ENCODE measurements at places on chromosomes 5 and 9.

GRCh38 chr9:35306283-35306682 is 144.5 kb downstream of the UNC13B start:
- DNase-seq: no peak

- peak; percentile 23 for DNase-seq
Measured at GRCh38 chr9:123637606-123637944, 281.6 kb downstream of the CRB2 start.

DNA sequence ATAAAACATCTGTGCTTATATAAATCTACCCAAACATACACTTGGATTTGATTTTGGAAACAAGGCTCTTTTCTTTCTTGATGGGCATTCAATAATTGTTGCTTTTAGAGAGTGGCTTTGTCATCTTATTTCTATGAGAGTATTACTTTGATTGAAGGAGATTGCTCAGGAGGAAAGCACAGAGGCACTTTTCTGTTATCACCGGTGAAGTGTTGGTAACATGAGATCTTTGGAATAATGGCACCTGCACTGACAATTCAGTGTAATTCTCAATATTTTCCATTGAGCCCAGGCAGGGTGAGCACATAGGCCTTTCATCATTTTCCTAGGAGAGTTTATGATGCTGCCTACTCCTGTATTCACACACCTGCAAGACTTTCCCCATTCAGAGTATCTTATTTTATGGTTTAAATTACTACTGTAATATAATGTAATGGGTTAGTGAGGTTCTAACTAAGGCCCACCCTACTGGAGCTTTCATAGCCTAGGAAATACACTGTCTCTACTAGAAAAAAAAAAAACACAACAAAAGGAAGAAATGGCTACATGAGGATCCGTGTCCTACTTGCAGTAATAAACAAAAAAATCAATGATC is 244.3 kb downstream of the DENND1A start:
- no peak for DNase-seq

GRCh38 chr9:112015736-112016135 is 119.1 kb downstream of the UGCG start:
- DNase-seq: no peak

GRCh38 chr9:116800885-116801284 is 113.8 kb downstream of the TRIM32 start:
- DNase-seq: peak; percentile 17

- DNase-seq: peak; percentile 35
Measured at GRCh38 chr9:78030553-78031443, 813 bp downstream of the GNAQ start.

DNA sequence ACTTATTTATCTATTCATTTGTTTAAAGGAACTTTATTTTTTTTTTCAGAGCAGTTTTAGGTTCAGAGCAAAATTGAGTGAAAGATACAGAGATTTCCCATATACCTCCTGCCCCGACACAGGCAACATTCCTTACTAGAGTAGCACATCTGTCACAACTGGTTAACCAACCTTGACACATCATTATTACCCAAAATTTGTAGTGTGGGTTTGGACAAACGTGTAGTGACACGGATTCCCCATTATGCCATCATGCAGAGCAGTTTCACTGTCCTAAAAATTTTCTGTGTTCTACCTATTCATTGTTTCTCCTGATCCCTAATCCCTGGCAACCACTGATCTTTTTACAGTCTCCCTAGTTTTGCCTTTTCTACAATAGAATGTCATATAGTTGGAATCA is 57.3 kb upstream of the LHFPL2 start:
- no peak for DNase-seq

DNA sequence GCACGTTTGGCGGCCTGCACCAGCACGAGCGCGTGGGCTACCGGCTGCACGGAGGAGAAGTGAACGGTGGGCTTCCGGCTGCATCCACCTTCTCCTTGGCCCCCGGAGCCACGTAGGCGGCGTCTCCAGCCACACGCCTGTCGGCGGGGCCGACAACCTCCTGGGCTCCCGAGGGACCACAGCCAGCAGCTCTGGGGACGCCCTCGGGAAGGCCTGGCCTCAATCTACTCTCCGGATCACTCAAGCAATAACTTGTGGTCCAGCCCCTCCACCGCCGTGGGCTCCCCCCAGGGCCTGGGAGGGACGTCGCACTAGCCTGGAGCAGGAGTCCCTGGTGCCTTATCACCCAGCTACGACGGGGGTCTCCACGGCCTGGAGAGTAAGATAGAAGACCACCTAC is 73.7 kb downstream of the INSL6 start:
- no peak for DNase-seq

DNA sequence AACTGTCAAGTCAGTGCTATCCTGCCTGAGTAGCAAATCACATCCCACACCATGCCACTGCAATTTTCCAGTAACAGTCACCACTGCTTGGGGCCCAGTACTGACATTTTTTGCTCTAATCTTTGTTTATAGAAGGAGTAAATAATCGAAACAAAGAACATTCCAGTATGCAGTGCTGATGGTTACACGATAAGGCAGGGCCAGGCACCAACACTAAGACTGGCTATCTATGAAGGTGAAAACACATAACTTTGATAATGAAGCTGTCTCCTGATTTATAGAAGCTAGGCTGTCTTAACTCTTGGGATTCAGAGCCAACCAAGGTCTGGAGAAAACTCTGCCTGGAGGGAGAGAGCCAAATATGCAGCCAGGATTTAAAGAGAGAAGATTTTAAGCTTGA is 365.3 kb downstream of the BNC2 start:
- peak; percentile 59 for DNase-seq

DNA sequence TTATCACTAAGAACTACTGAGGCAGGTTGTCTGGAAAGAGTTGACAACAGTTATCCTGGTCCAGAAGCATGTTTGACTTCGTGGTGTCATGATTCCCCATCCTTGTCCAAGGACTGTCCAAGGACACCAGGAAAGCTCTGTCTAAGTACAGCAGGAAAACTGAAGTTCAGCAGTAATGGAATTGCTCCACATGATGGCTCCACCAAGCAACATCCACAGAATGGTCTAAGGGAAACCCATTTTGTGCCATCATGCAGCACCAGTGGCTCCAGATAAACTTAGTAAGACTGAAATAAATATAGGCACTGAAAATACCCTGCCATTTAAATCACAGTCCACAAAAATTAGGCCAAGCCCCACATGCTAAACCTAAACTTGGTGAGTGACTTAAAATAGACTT is 192.8 kb downstream of the CDH18 start:
- DNase-seq: peak; percentile 68

DNA sequence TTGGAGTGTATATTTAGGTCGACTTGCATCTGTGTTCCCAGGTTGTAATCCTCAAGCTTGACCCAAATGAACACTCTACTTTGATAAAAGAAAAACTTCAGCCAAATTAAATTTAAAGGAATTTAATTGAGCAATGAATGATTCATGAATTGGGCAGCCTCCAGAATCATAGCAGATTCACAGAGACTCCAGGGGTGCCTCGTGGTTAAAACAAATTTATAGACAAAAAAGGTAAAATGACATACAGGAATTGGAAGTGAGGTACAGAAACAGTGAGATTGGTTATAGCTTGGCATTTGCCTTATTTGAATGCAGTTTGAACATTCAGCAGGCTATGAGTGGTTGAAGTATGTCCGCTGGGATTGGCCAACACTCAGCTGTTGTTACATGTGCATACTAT is 21.6 kb upstream of the SPATA31D4 start:
- DNase-seq: peak; percentile 60

- no peak for DNase-seq
Measured at GRCh38 chr5:154174091-154174490, 16.4 kb upstream of the GALNT10 start.

GRCh38 chr9:93610206-93610605 is 33.8 kb downstream of the PHF2 start:
- DNase-seq: no peak

GRCh38 chr9:1101846-1102641 is 51.9 kb downstream of the DMRT2 start:
- no peak for DNase-seq

DNA sequence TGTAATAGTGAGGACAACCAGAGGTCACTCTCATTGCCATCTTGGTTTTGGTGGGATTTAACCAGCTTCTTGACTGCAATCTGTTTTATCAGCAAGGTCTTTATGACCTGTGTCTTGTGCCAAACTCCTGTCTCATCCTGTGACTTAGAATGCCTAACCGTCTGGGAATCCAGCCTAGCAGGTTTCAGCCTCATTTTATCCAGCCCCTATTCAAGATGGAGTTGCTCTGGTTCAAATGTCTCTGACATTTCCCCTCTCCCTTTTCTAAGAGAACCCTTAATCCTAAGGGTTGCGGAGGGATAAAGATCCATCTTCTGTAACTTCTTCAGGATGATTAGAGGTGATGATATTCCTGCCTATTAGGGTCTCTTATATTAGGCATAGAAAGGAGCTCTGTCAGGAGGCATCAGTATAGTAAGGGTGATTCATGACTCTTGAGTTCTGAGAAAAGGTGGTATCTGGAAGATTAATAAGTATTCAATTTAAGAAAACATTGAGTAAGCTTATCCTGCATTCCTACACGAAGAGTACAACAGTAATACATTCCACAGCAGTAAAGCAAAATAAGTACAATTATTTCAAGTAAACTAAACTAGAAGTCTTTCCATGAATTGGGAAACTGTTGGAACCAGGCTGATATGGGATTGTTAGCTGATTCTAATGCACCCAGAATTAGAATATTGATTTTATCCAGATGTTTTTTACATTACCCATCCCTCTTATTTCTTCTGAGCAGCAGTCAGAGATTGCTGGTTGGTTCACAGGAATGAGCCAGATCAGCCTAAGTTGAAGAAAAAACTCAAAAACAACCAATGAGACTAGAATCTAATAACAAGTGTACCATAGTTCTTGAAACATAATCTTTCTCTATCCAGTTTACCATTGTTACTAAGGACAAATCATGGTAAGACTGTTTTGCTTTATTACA is 39.9 kb downstream of the SHC3 start:
- DNase-seq: peak; percentile 72

DNA sequence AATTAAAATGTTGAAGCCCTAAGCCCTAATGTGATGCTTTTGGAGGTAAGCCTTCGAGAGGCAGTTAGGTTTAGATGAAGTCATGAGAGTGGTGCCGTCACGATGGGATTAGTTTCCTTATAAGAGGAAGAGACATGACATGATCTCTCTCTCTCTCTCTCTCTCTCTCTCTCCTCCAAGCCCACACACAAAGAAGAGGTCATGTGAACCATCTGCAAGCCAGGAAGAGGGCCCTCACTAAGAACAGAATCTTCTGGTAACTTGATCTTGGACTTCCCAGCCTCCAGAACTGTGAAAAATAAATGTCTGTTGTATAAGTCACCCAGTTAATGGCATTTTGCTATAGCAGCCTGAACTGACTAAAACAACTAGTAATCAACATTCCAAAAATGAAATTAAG is 175.5 kb downstream of the GNA14 start:
- DNase-seq: no peak

DNA sequence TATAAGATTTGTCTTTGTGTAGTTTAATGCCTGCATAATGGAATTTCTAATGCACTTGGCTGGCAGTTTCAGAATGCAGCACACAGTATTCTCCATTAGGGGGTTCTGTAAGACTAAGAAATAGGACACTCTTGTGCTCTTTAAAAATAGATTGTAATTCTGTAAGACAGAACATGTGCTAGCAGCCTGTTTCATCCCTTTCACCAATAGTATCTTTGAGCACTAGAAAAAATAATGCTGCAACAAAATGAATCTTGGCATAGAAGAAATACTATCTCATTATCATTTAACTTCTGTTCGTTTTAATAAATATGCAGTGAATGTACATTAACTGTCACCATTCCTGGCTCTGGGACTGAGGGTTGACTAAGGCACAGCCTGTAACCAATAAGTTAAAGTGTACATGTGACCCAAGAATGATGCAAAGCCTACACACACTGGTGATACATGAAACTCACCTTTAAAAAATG is 23.8 kb upstream of the ZNF622 start:
- DNase-seq: peak; percentile 69

- no peak for DNase-seq
Measured at GRCh38 chr5:148910216-148910615, 83.8 kb downstream of the ADRB2 start.

GRCh38 chr9:130891688-130892476 is 4.7 kb downstream of the QRFP start:
- DNase-seq: no peak

- no peak for DNase-seq
Measured at GRCh38 chr5:59259237-59259636, 634.3 kb downstream of the PDE4D start.

- peak; percentile 11 for DNase-seq
Measured at GRCh38 chr9:35193762-35194161, 32.0 kb downstream of the UNC13B start.

GRCh38 chr5:96293966-96294883 is 138.8 kb downstream of the PCSK1 start:
- DNase-seq: no peak

GRCh38 chr9:81621118-81621517 is 68.2 kb downstream of the TLE1 start:
- no peak for DNase-seq

- peak; percentile 23 for DNase-seq
Measured at GRCh38 chr9:28750136-28750535, 1176.9 kb upstream of the C9orf72 start.

- DNase-seq: no peak
Measured at GRCh38 chr5:180142824-180143610, 66.0 kb downstream of the RASGEF1C start.

- peak; percentile 75 for DNase-seq
Measured at GRCh38 chr5:61052882-61053281, 107.9 kb downstream of the NDUFAF2 start.

DNA sequence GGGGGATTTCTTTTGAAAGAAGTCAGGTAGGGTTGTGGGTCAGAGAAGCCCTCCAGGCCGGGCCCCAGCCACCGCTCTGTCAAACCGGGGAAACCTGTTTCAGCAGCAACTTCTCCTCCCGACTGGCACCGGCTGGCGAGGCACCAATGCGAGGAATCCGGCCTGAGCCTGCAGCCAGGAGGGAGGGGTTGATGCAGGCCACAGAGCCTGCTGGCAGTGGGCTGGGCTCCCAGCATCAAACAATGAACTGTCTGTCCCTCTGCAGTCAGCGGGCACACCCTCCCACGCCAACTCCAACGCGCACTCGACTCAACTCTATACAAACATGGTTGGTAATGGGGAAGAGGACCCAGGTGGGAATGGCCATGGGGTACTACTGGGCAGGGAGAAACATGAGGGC is 12.1 kb downstream of the PCDH1 start:
- DNase-seq: no peak

DNA sequence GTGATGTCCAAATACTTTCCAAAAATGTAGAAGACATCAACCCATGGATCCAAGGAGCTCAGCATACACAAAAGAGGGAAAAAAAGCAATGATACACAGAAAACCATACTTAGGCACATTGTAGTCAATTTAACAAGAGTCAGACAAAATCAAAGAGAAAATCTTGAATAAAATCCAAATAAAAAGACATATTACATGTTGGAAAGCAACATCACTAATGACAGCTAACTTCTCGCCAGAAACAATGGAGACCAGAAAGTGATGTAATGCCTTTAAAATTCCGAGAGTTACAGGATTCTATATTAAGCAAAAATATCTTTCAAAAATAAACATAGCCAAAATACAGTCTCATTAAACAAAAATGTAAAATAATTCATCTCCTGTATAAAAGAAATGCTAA is 79.8 kb upstream of the SLCO4C1 start:
- no peak for DNase-seq

DNA sequence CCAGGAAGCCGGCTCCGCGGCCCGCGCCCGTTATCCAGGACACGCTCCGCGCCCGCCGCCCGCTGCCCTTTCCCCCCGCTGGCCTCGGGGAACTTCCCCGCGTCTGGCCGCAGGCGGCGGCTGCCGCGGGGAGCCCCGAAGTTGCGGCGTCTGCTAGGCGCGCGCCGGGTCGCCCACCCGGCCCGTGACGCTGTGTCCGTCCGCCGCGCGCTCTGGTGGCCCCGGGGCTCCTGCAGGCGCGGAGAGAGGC is 621 bp upstream of the GCNT4 start:
- DNase-seq: no peak

GRCh38 chr5:109105631-109106267 is 304.0 kb downstream of the PJA2 start:
- DNase-seq: peak; percentile 94

Data from fibroblast of pulmonary artery (primary cell).